Lower lobe of right lung (tissue), 2 donors: ENCODE measurements at places on chromosomes 2 and 18. TPM values are rescaled to one million over a fixed set of nuclear protein-coding genes. Genes with fewer than 3 reads are reported as not detected.

SLC19A3 gene
- total RNA-seq: 40.7 TPM

INHBB gene
- total RNA-seq: 5.2 TPM

MFSD6 gene
- 50.5 TPM for total RNA-seq

FOXD4L1 gene
- 0.62 TPM for total RNA-seq

CFAP53 gene
- total RNA-seq: 3.7 TPM

MRPL44 gene
- total RNA-seq: 20.7 TPM

DNA sequence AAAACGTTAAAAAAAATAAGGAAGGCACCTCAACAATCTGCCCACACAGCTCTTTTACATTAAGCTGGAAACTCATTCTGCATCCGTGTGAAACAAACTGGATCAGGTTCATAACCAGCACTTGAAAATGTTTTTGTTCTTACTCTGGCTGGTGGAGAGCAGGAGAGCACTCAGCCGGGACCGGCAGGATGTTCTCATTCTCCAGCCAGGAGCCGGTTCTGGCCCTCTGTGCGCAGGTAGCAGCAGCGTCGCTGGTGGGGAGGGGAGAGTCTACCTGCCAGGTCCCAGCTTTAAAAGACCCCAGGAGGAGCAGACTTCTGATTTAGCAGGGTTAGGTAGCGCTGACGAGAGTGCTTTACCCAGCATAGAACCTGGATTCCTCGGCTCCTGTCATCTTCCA lies 834.9 kb upstream of the SALL3 start:
- no peak for DNase-seq
- no peaks in the 10 kb centered on the region for H3K27me3 ChIP-seq
- no peaks in the 10 kb centered on the region for H3K4me1 ChIP-seq
- H3K4me3 ChIP-seq: no peak overlapping the region

DNA sequence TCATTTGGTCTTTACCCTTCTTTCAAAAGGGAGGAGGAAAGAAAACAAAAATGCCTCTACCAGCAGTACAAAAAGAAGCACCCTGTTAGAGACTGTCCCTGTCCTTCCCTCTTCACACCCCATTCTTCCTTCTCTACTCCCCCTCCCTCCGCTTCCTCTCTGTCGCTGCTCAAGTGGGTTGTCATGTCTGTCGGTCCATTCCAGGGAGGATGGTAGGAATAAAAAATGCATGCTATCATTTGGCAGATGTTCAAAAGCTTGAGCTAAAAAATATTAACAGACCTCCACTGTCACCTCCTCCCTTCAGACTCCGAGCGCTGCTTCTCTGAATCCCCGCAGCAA lies 482.0 kb downstream of the BCL11A start:
- no peak overlapping the region for H3K4me3 ChIP-seq
- H3K4me1 ChIP-seq: no peaks in the 10 kb centered on the region
- no peak overlapping the region for H3K27ac ChIP-seq
- no peaks in the 10 kb centered on the region for H3K36me3 ChIP-seq
- H3K27me3 ChIP-seq: no peaks in the 10 kb centered on the region

GRCh38 chr18:26667046-26667445 lies 118.7 kb upstream of the KCTD1 start:
- H3K4me3 ChIP-seq: no peak overlapping the region
- H3K27ac ChIP-seq: no peak overlapping the region
- DNase-seq: no peak
- no peaks in the 10 kb centered on the region for H3K4me1 ChIP-seq

- DNase-seq: no peak
- no peaks in the 10 kb centered on the region for H3K27me3 ChIP-seq
- H3K27ac ChIP-seq: no peak overlapping the region
- H3K36me3 ChIP-seq: no peaks in the 10 kb centered on the region
Observed at GRCh38 chr2:150594299-150594698, 106.8 kb upstream of the RND3 start.

- no peak overlapping the region for H3K4me3 ChIP-seq
- peaks cover 25% of the 10 kb centered on the region for H3K4me1 ChIP-seq
- no peaks in the 10 kb centered on the region for H3K36me3 ChIP-seq
- no peak for DNase-seq
- H3K27ac ChIP-seq: peak overlapping the region; percentile 20
Observed at GRCh38 chr18:9619056-9619455, 4.7 kb upstream of the PPP4R1 start.

DNA sequence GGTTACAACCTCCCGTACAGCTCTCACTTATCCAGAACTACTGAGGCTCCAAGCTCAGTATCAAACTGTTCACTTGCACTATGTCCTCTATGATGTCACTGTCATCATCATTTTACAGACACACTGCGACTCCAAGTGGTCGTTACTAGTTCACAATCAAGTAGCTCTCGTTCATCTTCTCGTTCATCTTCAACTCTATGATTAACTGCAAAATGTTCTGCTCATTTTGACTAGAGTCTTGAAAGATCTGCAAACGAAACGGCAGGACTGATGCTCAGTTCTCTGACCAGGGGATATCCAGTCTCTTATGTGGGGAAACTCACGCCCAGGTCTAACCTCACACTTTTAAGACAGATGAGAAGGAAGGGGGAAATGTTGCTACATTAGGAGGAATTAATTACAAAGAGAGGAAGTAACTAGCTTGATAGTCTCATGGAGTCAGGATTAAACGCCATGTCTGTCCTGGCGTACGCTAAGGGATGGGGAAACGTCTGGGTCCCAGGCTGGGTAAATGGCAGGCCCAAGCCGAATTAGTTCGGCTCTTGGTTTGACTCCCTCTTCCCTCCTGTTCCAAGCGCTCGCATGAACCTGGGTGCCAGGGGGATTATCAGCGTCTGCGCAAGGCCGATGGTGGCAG lies 794 bp upstream of the CHCHD5 start:
- H3K27me3 ChIP-seq: no peaks in the 10 kb centered on the region
- peak overlapping the region; percentile 66 for H3K4me3 ChIP-seq
- H3K27ac ChIP-seq: peak overlapping the region; percentile 94

DNA sequence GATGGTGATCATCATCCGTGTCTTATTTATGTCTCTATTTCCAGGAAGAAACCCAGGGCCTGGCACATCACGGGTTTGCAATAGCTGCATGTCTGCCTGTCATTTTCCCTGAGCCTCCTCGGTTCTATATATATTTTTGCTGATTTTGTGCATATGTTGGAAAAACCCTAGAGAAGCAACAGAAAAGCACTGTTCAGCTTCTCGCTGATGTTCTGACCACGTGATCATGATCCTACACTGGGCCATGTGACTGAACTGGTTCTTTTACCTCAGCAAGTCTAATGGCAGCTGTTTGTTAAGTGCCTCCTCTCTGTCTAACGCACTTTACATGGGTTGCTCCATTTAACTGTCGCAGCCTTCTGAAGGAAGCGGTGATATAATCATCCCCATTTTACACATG lies 71.3 kb downstream of the CMPK2 start:
- H3K4me3 ChIP-seq: no peak overlapping the region
- no peaks in the 10 kb centered on the region for H3K4me1 ChIP-seq
- H3K27me3 ChIP-seq: no peaks in the 10 kb centered on the region
- DNase-seq: no peak
- H3K36me3 ChIP-seq: no peaks in the 10 kb centered on the region
- no peak overlapping the region for H3K27ac ChIP-seq

DNA sequence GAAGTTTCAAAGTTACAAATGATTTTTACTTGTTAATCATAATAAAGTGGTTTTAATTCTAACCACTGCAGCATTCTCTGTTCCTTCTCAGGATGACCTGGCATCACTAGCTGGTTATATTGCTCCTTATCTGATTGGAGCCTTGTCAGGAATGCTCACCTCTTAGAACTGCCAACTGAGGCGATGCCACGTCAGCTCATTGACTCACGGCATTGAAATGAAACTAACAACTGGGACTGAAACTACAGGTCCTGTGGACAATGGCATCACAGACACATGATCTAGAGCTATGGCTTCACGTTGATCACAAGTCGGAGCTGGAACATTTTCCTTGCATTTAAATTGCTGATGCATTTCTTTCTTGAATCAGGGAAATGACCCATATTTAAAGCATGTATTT lies 54.9 kb upstream of the MAP2 start:
- H3K36me3 ChIP-seq: no peaks in the 10 kb centered on the region
- H3K4me1 ChIP-seq: no peaks in the 10 kb centered on the region
- H3K27me3 ChIP-seq: no peaks in the 10 kb centered on the region
- H3K27ac ChIP-seq: no peak overlapping the region

DNA sequence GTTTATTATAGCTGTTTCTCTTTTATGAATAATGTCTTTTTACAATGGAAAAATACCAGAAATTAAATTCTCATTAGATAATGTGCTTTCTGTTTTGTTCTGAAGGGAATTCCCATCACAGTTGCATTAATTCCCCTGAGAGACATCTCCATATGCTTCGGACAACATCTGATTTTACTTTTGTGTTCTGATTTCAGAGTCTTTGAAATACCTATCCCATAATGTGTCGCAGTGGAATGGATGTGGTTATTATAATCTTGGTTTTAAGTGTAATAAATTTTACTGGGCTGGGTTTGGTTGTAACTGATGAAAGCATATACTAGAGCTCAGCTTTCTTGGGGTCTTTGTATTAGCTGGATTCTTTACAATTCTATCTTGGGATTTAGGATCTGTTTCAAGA lies 12.5 kb downstream of the SPTBN1 start:
- H3K4me1 ChIP-seq: peaks cover 70% of the 10 kb centered on the region
- no peaks in the 10 kb centered on the region for H3K27me3 ChIP-seq
- DNase-seq: no peak
- no peaks in the 10 kb centered on the region for H3K36me3 ChIP-seq
- H3K4me3 ChIP-seq: no peak overlapping the region

- DNase-seq: no peak
- no peak overlapping the region for H3K4me3 ChIP-seq
- H3K36me3 ChIP-seq: no peaks in the 10 kb centered on the region
- H3K27me3 ChIP-seq: no peaks in the 10 kb centered on the region
- no peaks in the 10 kb centered on the region for H3K4me1 ChIP-seq
- H3K27ac ChIP-seq: no peak overlapping the region
Observed at GRCh38 chr18:13313006-13313686, 94.6 kb downstream of the LDLRAD4 start.

DNA sequence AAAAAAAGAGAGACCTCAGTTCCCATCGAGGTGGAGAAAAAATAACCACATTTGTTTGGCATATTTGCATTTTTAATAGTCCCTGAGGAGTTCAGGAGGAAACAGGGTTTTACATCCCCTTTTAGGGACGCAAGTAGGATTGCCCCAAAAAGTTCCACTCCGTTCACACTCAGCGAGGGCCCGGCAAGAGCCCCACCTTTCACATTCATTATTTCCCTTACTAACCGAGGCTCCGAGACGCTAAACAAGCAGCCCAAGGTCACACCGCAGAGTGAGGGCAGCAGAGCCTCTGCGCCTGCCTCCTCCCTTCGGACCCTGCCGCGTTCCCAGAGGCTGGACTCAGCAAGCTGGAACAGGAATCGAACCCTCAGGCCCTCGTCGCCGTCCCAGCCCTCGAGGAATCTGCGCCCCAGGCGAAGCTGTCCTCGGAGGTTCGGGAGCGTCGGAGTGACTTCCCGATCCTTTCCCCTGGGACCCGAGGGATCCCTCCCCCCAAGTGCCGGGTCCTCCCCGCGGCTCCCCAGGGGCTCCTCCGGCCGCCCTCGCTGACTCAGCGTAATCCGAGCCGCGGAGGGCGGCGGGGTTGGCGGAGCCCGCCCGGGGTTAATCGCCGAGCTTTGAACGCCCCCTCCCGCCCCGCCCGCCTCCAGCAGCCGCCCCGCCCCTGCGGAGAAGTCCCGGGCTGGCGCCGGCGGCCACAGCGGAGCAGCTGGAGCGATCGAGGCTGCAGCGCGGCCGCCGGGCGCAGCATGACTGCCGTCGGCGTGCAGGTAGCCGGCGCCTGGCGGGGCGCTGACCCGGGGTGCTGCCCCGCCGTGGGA lies at the start of gene TMEM37:
TMEM37 (plus strand) TSS at position 700 of the 821 bp plus-strand sequence; CDS start at position 750, 50 bp downstream.
- H3K27ac ChIP-seq: peak within 1 kb of the TSS; percentile 83
- peak; percentile 77 for DNase-seq
- no peaks in the 10 kb centered on the region for H3K27me3 ChIP-seq
- peak within 1 kb of the TSS; percentile 77 for H3K4me3 ChIP-seq
- H3K36me3 ChIP-seq: no peaks in the 10 kb centered on the region

GRCh38 chr2:212727751-212728150 lies 189.1 kb upstream of the ERBB4 start:
- no peaks in the 10 kb centered on the region for H3K27me3 ChIP-seq
- H3K27ac ChIP-seq: no peak overlapping the region
- H3K4me1 ChIP-seq: no peaks in the 10 kb centered on the region
- no peak for DNase-seq
- H3K4me3 ChIP-seq: no peak overlapping the region
- H3K36me3 ChIP-seq: no peaks in the 10 kb centered on the region

DNA sequence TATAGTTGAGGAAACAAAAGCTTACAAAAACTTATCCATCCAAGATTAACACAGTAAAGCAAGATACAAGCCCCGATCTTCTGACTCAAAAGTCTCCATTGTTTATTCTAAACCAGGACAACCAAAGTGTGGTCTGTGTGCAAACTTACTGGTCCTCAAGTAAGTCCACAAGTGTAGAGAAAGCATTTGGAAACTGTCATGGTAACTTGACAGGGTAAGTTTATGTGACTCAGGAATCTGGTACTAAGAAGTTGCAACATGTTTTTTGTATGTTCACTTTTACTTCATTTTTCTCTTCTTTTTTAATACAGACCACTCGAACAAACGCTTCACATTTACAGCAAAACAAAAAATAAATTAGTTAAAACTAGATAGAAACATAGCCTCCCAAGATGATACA lies 9.4 kb downstream of the MBD2 start:
- no peak for DNase-seq
- H3K27ac ChIP-seq: no peak overlapping the region
- H3K36me3 ChIP-seq: no peaks in the 10 kb centered on the region
- no peak overlapping the region for H3K4me3 ChIP-seq
- H3K4me1 ChIP-seq: peaks cover 18% of the 10 kb centered on the region

DNA sequence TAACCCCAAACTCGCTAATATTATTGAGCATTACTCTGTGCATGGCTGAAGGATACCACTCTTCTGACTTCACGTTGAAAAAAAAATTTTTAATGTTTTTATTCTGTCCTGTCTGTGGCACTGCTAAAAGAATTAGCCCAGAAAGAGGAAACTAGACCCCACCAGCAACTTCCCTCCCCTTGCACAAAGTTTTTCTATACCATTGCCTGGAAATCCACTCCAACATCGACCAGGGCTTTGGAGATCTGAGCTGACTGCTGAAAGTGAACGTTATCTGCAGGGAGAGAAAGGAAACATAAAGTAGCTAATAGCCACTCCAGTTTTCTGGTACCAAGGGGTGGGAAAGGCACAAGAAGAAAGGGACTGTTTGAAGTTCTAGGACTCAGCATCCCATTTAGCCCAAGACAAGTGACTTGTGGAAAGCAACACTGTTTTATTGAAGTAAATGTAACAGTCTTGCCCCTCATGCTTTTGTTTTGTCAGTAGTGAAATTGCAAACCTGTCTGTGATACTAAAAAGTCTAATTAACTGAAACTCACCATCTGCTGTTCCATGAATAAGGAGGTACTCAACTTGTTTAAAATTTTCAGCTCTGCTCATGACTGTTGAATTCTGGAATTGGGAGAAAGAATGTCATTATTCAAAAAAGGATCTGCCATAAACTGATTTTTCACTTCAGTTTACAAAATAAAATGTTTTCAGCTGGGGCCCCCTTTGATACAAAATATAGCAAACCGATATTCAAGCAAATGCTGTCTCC lies 79.1 kb downstream of the DPP4 start:
- no peaks in the 10 kb centered on the region for H3K27me3 ChIP-seq
- H3K27ac ChIP-seq: no peak overlapping the region
- no peaks in the 10 kb centered on the region for H3K4me1 ChIP-seq
- no peaks in the 10 kb centered on the region for H3K36me3 ChIP-seq
- H3K4me3 ChIP-seq: no peak overlapping the region
- DNase-seq: no peak

- peak; percentile 88 for DNase-seq
- H3K4me3 ChIP-seq: peak within 1 kb of the TSS; percentile 75
- peak within 1 kb of the TSS; percentile 79 for H3K27ac ChIP-seq
- H3K27me3 ChIP-seq: peaks cover 25% of the 10 kb centered on the region
- no peaks in the 10 kb centered on the region for H3K36me3 ChIP-seq
Observed at GRCh38 chr2:56183643-56184499, at the start of gene CCDC85A. TSS of gene CCDC85A (plus strand) at chr2:56183990. CDS start at chr2:56184625, 635 bp downstream.
